ENCODE measurements at places on chromosomes 7 and 10. TPM values are rescaled to one million over a fixed set of nuclear protein-coding genes. Genes with fewer than 3 reads are reported as not detected.

- no peak for DNase-seq
These were observed 331.1 kb downstream of the HTR7 start for GRCh38 chr10:90526721-90527120.

DNA sequence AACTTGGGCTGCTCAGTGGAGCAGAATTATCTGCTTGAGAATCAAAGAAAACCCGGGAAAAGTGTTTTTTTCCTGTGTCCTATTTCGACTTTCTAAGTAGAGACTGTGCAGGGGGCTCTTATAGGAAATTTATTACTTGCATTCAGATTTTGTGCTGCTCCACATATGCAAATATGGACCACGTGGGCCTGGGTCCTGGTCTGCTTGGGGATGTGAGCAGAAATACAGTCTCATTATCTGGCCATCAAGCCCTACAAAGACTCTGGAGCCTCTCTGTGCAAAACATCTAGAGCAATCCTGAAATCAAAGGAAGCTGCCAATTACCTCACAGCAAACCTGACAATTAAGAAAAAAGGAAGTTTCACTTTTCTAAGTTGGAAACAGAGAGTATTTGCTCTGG is 216.9 kb downstream of the LRMDA start:
- DNase-seq, result no peak

DNA sequence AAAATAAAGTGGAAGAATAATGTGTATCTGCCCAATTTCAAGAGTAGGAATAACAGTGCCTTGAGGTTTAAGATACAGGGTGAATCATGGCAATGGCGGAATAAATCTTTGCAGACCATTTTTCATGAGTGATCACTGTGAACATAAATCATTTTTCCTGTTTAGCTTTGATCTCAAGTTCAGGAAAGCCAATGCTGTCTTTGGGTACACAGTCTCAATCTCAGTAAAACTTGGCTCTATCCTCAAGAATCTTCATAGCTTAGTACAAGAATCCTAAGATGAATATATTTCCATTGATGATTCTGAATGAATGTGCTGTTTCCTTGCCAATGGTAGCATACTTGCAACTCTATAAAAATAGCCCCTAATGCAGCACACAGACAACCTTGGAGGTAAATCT is 6.8 kb downstream of the NAMPT start:
- no peak for DNase-seq

The SERPINE1 gene
- total RNA-seq, result 2.4 TPM

DNA sequence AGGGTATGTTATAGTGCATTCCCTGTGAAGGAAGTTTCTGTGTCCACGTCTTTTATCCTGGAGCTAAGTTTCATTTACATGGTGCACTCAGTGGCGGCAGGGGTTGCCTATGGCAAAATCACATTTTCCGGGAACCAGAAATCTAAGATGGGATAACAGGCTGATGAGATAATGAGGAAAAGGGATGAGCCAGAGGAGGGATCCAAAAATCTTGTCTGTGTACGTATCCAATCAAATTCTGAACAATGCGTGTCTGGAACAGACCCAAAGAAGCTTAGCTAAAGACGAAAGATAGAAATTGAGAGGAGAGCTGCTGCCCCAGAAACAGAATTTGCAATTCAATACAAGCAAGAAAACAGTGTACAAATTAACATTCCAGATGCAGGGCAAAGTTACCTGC is 16.1 kb downstream of the LANCL2 start:
- no peak for DNase-seq

The PRKG1 gene
- total RNA-seq, result 34.7 TPM

DNA sequence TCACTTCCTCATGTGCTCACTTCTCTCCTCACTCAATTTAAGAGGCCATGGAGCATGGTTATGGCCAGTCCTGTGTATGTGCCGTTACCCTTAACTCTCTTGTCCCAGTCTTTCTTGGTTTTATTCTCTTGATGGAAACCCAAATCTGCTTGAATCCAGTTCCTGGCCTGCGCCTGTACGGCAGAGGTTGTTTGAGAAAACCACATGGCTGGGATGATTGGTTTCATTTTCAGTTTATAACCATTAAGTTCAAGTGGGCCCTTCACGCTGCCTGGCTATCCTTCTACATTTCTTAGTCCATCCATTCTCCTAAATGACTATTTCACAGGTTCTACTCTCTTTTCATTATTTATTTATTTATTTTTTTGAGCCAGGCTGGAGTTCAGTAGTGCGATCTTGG is 1.6 kb upstream of the ZNF239 start:
- DNase-seq, result no peak

- DNase-seq, result no peak
These were observed 36.9 kb upstream of the VSIR start for GRCh38 chr10:71810048-71810750.

The LBX1 gene
- total RNA-seq, result not detected
